ENCODE measurements at places on chromosomes 5 and 9. TPM values are rescaled to one million over a fixed set of nuclear protein-coding genes. Genes with fewer than 3 reads are reported as not detected.

The NUTM2G gene
- not detected for total RNA-seq

The SLC25A2 gene
- total RNA-seq: not detected

The GPRIN1 gene
- total RNA-seq: 104 TPM

The SUSD3 gene
- total RNA-seq: 0.25 TPM

The EIF4E1B gene
- total RNA-seq: not detected

The SLC6A19 gene
- total RNA-seq: under 0.01 TPM

The ERGIC1 gene
- total RNA-seq: 31.2 TPM

The PDCD1LG2 gene
- total RNA-seq: 0.25 TPM

The KIF4B gene
- 0.25 TPM for total RNA-seq

The PDLIM4 gene
- 6.9 TPM for total RNA-seq

The DIRAS2 gene
- total RNA-seq: 31.5 TPM

The CDO1 gene
- 62.7 TPM for total RNA-seq

The OTP gene
- not detected for total RNA-seq

The ENTPD8 gene
- not detected for total RNA-seq

The PCDHB12 gene
- total RNA-seq: 15.0 TPM

The LURAP1L gene
- 0.98 TPM for total RNA-seq

The SEMA6A gene
- 37.1 TPM for total RNA-seq

The PCA3 gene
- total RNA-seq: 0.49 TPM

The MCC gene
- 10.3 TPM for total RNA-seq

The PKD2L2 gene
- under 0.01 TPM for total RNA-seq

The FOXI1 gene
- total RNA-seq: not detected

The G3BP1 gene
- 44.7 TPM for total RNA-seq

The SLC34A1 gene
- not detected for total RNA-seq

The N4BP3 gene
- total RNA-seq: 7.4 TPM

The IFNA13 gene
- total RNA-seq: not detected

The SNX24 gene
- 7.1 TPM for total RNA-seq

The LCN9 gene
- total RNA-seq: not detected

The SLC34A3 gene
- total RNA-seq: not detected

The CDH12 gene
- 23.1 TPM for total RNA-seq

The GPSM1 gene
- 49.7 TPM for total RNA-seq

Data from temporal lobe (tissue), 4 donors.